NCI-H2081 treated with DMSO at 0.1 percent for 48 hours (cell line): ENCODE measurements at places on chromosomes 3 and 15.

DNA sequence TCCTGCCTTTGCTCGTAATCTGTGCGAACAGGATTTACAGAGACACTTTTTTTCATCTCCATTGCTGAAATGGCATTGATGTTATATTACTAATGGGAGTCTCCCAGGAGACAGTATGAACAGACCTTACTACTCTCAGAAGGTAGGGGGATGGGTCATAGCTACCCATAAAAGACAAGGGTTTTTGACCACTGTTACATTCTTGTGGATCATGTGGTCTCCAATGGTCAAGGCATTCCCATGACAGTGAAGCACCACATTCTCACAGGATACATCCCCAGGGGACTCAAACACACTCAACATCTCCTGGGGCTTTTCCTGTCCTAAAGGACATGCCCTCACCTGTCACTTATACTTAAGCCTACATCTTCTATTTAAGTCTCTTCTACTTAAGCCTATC is 40.8 kb downstream of the MKRN3 start:
- no peak for DNase-seq

GRCh38 chr15:34942363-34942762 is 27.2 kb downstream of the AQR start:
- no peak for DNase-seq

DNA sequence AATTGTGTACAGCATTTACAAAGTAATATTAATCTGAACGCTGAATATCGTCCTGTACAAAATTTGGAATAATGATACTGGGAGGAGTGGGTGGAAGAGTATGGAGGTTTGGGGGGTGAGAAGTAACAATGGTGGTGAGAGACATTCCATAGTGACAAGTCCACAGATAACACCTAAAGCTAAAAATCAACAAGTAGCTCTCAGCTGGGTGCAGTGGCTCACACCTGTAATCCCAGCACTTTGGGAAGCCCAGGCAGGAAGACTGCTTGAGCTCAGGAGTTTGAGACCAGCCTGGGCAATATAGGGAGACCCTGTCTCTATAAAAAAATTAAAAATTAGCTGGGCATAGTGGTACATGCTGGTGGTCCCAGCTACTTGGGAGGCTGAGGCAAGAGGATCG is 5.1 kb downstream of the MRPS25 start:
- no peak for DNase-seq

DNA sequence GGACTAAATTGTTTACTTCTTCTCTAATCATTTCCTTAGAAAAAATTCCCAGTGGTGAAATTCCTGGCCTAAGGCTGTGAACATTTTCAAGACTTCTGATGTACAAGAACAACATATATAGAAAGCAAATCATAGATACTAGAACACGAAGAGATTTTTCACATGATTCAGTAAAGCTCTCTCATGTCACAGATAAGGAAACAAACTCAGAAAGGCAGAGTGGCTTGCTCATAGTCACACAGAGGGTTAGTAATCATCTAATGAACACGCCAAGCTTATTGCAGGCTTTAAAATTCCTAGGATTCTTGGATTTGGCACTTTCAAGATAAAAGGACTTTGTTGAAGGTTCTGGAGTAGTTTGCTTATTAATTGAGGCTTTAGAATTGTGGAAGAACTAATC is 26.2 kb downstream of the CRTAP start:
- no peak for DNase-seq

DNA sequence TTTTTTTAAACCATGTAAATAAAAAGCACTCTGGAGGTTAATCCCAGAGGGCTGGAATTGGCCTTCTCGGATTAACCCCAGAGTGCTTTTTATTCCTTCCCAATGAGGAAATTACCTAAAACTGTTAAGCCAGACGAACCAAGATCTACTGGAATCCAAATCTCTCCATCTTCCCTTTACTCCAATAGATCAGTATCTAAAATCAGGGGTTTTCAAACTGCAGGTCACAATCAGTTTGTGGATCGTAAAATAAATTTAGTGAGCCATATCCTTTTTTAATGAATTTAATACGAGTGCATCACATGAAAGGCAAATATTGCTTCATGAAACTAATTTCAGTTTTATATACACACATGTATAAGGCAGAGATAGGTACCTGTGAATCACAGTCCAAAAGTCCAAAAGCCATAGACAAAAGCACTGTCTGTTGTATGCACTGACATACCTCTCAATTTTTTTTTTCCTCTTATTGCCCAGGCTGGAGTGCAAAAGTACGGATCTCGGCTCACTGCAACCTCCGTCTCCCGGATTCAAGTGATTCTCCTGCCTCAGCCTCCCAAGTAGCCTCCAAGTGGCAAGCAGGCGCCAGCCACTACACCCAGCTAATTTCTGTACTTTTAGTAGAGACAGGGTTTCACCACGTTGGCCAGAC is 61.3 kb downstream of the TBL1XR1 start:
- DNase-seq = no peak

GRCh38 chr3:17686613-17687012 is 55.8 kb downstream of the TBC1D5 start:
- no peak for DNase-seq

DNA sequence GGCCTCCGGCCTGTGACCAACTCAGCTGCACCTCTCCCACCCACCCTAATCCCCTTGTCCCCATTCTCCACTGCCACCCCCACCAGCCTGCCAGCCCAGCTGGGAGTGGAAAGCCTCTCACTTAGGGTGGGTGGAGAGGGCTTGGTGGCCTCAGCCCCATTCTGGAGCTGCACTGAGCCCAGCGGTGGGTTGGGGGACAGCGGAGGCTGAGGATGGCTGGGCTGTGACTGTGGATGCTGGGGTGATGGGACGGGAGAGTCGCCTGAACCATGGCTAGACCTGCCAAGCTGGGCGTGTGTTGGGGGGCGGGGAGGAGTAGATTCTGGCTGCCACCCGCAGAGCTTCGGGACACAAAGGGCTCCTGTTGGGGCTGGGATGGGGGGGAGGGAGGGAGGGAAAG is 1.8 kb downstream of the CLCN2 start:
- DNase-seq = no peak

DNA sequence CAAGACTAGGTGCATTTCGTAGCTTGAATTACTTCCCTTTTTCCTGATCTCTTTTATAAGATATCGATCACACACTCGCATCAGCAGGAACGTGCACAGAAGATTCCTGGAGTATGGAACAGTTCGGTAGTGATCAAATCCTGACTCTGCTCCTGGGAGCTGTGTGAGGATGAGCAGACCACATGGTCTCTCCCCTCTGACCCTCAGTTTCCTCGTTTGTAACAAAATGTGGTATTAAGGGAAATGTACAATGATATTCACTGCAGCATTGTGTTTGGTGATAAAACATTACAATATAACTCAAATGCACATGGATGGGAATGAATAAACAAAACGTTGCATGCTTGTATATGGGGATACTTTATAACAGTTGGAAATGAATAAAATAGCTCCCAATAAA is 26.7 kb downstream of the TMED3 start:
- DNase-seq = no peak
